Skin of body (tissue), 3 donors: ENCODE measurements at places on chromosomes 11 and 22. TPM values are rescaled to one million over a fixed set of nuclear protein-coding genes. Genes with fewer than 3 reads are reported as not detected.

Gene MS4A2
- total RNA-seq, result 11.1 TPM

DNA sequence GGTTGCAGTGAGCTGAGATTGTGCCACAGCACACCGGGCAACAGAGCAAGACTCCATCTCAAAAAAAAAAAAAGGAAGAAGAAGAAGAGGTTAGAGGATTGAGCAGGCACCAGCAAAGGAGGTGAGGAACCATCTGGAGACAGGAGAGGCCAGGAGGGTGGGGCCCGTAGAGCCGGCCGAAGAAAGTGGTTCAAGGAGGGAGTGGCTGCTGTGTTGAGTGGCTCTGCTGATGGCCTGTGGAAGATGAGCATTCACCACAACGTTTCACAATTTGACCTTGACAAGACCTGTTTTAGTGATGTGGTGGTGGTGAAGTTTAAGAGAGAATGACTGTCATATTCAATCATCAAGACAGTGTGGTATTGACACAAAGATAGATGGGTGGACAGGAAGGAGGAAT, 6.8 kb upstream of the CTSD start:
- DNase-seq, result no peak

Gene APOL5
- 0.69 TPM for total RNA-seq

GRCh38 chr22:36055376-36056295, 27.0 kb upstream of the RBFOX2 start:
- DNase-seq, result peak; percentile 65

GRCh38 chr22:46376908-46377524, 41.5 kb downstream of the TRMU start:
- no peak for DNase-seq

- no peak for DNase-seq
Measured at GRCh38 chr22:48675830-48676145, 1151.9 kb downstream of the BRD1 start.

GRCh38 chr11:64314805-64315561, 2.4 kb downstream of the TRMT112 start:
- no peak for DNase-seq

Gene SYCE3
- not detected for total RNA-seq

Gene MUC5B
- 0.30 TPM for total RNA-seq

- no peak for DNase-seq
Measured at GRCh38 chr22:30892286-30892685, 76.3 kb downstream of the MORC2 start.

GRCh38 chr22:21707677-21708076, 27.9 kb downstream of the YPEL1 start:
- DNase-seq, result no peak

GRCh38 chr11:96105944-96106343, 182.0 kb upstream of the MTMR2 start:
- DNase-seq, result no peak

Gene IGSF22
- 0.89 TPM for total RNA-seq

Gene SYNGR1
- total RNA-seq, result 14.6 TPM

- peak; percentile 14 for DNase-seq
Measured at GRCh38 chr11:119100994-119101758, 477 bp downstream of the DPAGT1 start.

GRCh38 chr11:29627541-29627940, 389.3 kb downstream of the KCNA4 start:
- no peak for DNase-seq

- DNase-seq, result peak; percentile 61
Measured at GRCh38 chr22:34800260-34800980, 265.5 kb upstream of the ISX start.

GRCh38 chr11:78801161-78801884, 226.7 kb upstream of the NARS2 start:
- peak; percentile 87 for DNase-seq

DNA sequence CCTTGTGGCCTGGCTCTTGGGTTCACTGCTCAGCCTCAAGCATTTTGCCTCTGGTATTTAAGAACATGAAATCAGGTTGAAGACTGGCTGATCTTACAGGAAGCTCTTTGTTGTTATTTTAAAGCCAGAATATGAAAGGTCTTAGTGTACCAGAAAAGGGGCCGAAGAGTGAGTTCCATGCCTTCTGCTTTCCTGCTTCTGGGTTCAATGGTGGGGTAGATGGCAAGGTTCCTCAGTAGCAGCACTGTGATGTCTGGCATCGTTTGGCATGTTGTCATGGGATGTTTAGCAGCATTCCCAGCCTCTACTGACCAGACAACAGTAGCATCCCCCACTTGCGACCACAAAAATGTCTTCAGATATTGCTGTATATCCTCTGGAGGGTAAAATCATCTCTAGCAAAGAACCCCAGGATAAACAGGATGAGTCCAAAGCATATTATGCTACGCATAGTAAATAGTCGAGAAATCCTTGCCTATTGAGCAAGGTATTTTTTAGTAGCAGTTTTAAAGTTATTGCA, 2.4 kb downstream of the VPS26B start:
- DNase-seq, result no peak

GRCh38 chr11:6111673-6112072, 4.2 kb downstream of the OR56B4 start:
- DNase-seq, result no peak

DNA sequence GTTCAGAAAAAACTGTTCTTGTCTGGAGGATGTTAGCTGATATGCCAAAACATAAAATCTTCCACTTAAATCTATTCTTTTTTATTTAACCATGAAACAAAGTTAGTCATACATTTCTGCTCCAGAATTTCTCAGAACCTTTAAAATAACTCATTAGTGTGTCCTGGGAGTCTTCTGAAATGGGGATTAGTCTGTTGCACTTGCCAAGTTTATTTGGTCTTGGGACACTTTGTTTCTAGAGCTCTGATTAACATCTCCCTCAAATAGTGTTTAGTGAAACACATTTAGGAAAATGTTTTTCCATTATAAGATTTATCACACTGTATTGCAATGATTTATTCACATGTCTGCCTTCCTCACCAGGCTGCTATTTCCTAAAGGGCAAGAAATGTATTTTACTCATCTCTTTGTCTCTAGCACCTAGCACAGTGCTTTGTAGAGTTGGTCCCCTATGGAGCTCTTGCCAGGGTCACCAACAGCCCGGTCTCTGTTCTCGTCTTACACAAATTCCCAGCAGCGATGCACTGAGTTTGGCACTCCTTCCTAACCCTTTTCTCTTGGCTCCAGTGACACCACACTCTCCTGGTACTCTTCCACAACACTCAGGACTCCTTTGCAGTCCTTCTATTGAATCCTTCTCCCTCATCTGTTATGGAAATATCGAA, 189.2 kb downstream of the CSNK2A3 start:
- DNase-seq, result no peak

Gene TRIM66
- total RNA-seq, result 5.1 TPM

Gene CHRDL2
- 0.30 TPM for total RNA-seq

Gene SMIM35
- not detected for total RNA-seq

Gene SLC25A18
- total RNA-seq, result 0.20 TPM

DNA sequence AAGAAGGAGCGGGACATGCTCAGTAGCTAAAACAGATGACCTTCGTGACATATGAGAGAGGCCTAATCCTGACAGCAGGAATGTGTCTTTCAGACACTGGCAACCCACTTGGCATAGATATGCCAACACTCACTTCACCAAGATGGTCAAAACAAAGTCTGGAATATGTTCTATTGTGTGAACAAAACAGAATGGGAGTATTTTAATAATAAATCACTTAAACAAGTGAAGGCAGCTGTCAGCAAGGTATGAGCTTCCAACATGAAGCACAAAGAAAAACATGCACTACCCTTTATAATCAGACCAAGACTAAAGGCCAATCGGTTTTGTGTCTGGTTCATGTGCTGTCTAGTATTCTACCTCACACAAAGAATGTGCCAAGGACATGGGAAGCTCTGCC, 23.1 kb downstream of the CCDC34 start:
- DNase-seq, result no peak

DNA sequence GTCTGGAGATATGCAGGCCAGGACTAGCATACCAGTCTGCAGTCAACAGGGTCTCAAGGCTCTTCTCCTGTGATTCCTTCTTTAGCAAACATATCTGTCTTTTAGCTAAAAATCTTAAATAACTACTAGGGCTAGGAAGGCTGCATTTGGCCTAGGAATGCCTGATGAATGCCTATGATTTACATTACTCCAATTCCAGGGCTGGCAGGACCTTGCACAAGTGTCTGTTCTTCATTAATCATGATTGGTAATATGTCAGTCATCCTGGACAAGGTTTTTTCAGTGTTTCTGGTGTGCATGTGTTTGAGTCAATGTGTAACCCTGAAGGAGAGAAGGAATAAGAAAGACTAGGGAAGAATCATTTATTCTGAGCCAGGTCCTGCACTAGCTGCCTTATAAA, 280.5 kb upstream of the NARS2 start:
- no peak for DNase-seq

Gene BEST1
- 2.1 TPM for total RNA-seq

- DNase-seq, result peak; percentile 23
Measured at GRCh38 chr11:124801014-124801413, 808 bp upstream of the MSANTD2 start.

GRCh38 chr11:30016588-30017363, at the start of gene KCNA4:
KCNA4 (minus strand) TSS chr11:30017030; CDS start chr11:30012678, 4,352 bp downstream.
- peak; percentile 56 for DNase-seq

Gene IGF2
- total RNA-seq, result 467 TPM

DNA sequence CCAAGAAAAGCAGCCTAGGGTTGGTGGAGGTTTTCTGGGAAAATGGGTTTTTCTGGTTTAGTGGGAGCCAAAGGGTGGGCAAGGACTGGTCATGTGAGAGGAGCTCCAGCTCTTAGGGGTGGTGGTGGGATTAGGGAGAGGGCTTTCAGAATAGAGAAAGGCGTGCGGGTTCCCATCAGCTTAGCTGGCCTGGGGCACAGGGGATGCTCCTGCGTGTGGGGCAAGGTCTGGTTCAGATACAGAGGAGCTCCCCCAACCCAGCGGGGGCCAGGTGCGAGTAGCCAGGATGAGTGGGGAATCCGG, 644 bp downstream of the TMEM134 start:
- DNase-seq, result no peak

DNA sequence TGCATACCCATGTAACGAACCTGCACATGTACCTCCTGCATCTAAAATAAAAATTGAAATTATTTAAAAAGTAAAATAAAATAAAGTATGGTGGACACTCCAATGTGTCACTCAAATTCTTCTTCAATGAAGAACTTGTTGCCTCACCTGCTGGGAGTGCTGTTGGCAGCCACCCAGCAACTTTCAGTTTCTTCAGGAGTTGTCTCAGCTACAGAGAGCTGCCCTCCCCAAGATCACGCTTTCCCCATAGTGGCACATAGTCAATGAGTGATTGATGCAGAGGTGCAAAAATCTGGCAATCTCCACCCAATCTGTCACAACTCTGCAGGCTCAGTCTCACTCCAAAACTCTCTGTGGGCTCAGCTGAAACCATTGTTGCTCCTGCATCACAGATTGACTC, 92.3 kb upstream of the C11orf87 start:
- no peak for DNase-seq

DNA sequence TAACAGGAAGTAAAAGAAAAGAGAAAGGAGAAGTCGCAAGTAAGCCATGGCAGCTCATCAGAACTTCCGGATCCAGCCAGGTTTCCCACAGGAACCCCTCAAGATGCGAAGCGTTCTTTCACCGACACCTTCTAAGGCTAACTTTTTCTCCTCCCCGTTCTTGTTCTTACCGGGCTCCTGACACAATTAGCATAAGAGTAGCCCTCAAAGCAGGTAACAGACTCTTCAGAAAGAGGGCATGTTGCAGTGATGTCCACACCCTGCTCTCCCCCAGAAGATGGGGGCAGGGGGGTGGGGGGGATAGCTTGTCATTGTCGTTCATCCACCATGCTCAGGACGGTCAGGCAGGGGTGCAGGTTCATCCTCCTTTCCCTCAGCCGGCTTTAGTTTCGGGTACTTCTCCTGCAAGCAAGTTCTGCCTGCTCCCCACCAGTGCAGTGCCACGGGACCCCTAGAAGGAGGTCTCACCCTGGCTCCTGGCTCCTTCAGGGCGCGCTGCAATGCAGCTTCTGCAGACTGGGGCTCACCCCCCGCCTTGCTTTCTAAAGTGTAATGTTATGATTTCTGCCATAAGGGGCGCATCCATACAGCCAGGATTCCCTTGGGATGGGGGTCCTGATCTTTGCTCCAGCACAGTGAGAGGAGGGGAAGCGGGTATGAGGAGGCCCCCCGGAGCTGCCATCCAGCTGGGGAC, 2.3 kb downstream of the OPCML start:
- DNase-seq, result no peak
